Spinal cord (tissue), 10 donors: ENCODE measurements at places on chromosomes 1 and 21. TPM values are rescaled to one million over a fixed set of nuclear protein-coding genes. Genes with fewer than 3 reads are reported as not detected.

- no peak for DNase-seq
Observed at GRCh38 chr1:201419746-201420607, 1.6 kb downstream of the TNNI1 start.

- DNase-seq = no peak
Observed at GRCh38 chr1:237309595-237310118, 267.7 kb downstream of the RYR2 start.

GRCh38 chr1:147791876-147792275 is 31.5 kb upstream of the GJA5 start:
- DNase-seq = no peak

DNA sequence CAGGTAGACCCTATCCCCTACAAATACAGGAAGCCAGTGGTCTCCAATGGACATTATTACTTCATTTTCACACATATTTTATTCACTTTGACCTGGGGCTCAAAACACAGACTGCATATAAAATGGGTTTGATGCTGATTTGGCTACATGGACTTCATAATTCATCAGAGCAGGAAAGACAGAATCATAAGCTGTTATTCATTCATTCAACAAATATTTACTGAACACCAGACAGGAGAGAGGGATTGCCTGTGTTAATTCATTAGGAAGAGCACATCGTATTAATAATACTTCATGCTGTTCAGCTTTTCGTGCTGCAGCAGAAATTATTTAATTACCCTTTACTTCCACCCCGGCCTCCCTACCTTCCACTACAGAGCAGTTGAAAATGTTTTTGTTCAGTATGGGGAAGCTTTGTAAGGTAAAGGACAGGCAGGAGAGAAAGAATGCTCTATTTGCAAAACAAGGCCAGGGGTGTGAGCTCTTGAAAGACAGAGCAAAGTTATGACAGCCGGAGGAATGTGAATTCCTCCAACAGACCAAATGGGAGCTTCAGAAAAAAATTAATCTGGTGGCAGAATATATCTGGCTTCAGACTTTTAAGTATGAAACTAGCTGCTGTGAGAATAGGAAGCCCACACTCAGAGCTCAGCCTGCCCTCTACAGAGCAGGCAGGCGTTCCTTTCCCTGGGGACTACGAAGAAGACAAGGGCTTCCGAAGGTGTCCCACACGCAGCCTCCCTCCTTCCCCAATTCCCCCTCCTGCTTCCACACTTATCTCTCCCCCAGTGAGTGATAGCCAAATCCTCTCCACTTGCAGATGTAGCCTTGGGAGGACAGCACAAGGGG is 58.0 kb downstream of the MDM4 start:
- DNase-seq = no peak

DNA sequence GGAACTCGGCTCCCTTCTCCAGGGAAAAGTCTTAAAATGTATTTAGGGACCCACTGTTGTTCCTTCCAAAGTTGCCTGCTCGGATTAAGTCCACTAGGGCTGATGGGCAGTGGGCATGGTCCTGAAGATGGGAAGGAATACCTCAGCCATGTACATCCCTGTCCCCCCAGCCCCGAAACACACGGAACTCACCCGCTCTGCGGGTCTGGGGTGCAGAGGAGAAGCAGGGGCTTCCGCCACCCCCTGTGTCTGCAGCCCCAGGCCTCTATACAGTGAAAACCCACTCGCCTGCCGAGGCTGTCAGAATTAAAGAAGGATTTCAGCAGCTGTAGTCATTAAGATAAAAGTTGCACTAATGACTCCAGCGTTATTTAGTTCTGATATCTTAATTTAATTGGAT is 212.6 kb upstream of the VAMP3 start:
- no peak for DNase-seq

The ZNF669 gene
- 11.9 TPM for total RNA-seq

DNA sequence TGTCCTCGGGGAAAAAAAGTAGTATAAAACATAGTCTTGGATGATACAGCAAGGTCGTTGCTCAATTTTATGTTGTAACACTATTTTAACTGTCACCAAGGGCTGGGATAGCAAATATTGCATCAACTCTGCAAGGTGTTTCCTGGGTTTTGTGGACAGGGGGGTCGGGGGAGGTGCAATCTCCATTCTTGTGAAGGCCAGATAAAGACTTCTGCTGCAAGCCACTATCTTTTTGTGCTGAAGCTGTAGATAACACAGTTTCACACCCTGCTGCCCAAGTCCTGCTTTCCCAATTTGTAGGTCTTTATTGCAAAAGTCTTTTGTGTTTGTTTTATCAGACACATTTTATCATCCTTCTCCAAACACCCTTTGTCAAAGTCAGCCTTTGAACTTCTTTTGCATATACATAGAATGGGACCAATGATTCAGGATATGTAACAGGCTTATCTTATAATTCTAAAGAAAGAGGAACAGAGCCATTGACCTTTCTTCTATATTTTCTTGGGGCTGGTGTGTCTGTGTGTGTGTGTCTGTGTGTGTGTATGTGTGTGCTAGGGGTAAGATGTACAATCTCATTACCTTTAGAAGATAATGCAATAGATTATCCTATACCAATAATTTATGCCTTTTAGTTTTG is 140.6 kb downstream of the RUNX1 start:
- no peak for DNase-seq

The CD244 gene
- total RNA-seq = 0.69 TPM

DNA sequence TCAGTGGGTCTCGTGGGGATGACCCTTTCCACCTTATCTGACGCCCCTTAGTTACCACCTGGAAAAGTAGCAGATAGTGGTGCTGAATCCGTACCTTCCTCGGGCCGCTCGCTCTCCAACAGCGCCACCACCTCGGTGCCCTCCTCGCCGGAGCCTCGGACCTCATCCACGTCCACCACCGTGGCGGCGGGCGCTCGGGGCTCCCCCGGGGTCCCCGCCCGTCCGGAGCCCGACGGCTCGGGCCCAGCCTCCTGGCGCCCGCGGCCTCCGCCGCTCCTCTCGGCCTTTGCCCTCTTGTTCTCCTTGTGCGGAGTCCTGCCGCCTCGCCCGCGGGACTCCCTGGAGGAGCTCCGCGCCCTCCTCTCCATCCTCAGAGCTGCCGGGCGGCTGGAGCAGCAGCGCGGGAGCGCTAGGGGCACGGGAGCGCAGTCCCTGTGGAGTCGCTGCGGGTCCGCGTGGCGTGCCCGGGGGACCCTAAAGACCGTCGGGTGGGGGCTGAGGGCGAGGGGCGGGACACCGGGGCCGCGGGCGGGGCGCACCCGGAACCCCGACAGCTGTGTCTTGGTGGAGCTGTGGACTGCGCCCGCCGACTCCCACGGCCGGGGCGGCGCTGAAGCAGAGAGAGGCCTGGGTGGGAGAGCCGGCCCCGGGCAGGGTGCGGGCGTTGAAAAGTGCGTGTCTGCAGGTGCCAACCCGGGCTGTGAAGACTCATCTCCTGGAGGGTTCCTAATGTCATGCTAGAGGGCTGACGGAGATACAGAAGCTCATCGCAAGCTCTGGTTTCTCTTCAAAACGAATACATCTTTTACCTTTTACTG is at the start of gene NPHS2:
Gene NPHS2 (minus strand): TSS at position 452 of the 818 bp plus-strand sequence. CDS start 84 bp downstream, at position 368.
- no peak for DNase-seq

DNA sequence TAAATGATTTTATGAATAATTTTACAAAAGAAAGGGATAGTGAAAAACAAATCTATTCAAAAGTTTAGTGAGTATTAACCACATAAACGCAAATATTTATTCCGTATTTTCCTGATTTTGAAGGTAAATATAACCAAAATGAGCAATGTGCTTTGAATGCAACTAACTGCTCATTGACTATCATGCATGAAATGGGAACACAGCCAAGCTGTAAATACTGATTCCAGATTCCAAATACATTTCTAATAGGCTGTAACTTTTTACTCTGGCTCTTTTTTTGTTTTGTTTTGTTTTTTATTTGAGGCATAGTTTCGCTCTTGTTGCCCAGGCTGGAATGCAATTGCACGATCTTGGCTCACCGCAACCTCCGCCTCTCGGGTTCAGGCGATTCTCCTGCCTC is 41.8 kb downstream of the SELENOF start:
- no peak for DNase-seq

The TTC22 gene
- total RNA-seq = 0.59 TPM

- no peak for DNase-seq
Observed at GRCh38 chr1:234611225-234611846, 1.4 kb upstream of the IRF2BP2 start.

DNA sequence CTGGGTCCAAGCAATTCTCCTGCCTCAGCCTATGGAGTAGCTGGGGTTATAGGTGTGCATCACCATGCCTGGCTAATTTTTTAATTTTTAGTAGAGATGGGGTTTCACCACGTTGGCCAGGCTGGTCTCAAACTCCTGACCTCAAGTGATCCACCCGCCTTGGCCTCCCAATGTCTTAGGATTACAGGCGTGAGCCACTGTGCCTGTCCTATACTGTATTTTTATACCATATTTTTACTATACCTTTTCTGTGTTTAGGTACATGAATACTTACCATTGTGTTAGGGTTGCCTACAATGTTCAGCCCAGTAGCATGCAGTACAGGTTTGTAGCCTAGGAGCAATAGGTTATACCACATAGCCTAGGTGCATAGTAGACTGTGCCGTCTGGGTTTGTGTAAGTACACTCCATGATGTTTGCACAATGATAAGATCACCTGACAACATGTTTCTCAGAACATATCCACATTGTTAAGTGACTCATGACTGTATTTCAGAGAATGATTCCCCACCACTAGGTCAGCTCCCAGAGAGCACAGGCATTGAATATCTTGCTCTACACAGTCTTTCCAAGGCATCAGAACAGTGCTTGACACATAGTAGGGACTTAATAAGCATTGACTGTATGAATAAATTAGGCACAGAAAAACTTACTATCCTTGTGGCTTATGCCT is 6.0 kb upstream of the CITED4 start:
- DNase-seq = no peak

GRCh38 chr1:159091607-159092031 is 15.1 kb upstream of the AIM2 start:
- DNase-seq = no peak

The LAD1 gene
- total RNA-seq = 0.17 TPM

- no peak for DNase-seq
Observed at GRCh38 chr1:58588396-58588795, 11.3 kb upstream of the TACSTD2 start.

DNA sequence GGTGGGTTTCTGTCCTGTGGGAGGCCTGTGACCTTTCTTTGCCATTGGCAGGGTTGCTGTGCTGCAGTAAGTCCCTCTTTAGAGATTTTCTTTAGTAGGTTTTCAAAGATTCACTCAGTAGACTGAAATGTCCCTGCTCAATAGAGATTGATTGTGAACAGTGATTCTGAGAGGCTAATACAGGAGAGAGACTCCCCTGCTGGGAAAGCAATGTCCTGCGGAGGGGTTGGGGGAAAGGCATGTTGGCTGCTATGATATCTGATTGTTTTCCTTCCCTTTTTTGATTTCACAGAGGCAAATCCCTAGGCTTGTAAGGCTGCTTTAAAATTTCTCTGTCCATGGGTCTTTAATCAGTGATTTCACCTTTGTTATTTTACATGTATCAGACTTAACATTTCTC is 589.9 kb downstream of the ADGRL2 start:
- no peak for DNase-seq

GRCh38 chr1:160781914-160782689 is 13.9 kb upstream of the LY9 start:
- no peak for DNase-seq

GRCh38 chr1:211738691-211739301 is 63.4 kb upstream of the NEK2 start:
- no peak for DNase-seq

The RGS2 gene
- total RNA-seq = 81.8 TPM

- DNase-seq = peak; percentile 44
Observed at GRCh38 chr1:12275370-12275769, 45.5 kb downstream of the VPS13D start.

DNA sequence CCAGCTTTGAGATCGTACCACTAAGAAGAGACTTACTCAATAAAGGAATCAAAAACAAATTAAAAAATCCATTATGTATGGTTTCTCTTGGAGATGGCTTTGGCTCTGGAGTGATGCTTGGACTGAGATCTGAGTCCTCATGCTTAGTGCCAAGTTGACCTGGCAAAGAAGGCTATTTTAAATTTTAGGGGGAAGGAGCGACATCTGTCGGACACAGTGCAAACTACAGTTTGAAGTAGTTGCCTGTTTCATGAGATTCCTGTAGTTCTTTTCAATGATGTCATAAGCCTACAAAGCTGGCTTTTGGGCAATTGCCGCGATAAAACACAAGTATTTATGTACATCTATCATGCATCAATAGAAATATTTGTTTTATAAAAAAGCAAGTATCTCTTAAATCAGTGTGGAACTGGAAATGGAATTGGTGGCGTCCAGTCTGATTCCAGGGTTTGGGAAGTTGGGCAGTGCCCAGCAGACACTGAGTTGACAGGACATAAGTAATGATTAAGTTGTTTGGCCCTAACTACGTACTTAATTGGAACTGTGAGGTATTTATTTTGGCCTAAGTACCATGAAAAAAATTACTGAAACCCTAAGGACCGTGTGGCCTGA is 50.0 kb downstream of the TBCE start:
- DNase-seq = peak; percentile 71

The TNNT2 gene
- total RNA-seq = 23.4 TPM

DNA sequence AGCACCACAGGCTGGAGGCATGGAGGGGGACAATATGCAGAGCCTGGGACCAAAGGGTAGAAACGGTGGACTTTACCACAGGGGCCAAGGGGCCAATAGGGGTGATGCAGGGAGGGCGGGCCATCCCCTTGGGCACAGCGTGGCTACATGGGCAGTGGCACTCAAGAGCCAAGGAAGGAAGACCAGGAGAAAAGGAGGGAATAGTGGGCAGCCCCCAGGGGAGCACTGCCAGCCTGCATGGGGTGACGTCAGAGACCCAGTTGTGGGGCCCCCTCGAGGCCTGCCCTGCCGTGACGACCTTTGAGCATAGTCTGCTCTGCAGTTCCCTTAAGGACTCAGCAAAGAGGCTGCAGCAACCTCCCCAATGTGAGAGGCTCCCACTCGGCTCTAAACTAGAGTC is 95.5 kb upstream of the TMPRSS2 start:
- DNase-seq = no peak

DNA sequence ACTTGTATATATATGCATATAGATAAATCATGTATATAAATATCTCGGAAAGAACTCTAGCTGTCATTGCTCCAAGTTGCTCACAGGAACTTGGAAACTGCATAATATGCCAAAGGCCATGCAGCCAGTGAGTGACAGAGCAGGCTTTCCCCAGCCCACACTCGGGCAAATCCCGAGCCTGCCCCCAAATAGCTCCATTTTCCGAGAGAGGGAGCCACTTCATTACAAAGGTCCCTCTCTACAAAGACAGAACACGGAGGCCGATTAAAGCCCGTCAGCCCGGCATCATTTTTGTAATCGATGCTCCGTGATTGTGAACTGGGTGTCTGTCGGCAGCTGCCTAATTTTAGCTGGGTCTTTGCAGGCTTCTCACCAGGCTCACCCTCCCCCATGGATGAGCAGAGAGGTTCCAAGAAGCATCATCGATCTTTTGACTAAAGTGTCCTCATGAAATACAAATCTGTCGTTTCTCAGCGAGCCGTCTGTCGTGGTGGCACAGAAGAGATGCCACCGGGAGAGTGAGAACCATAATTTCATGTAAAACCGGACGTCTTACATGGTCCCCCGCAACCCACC is 663.9 kb downstream of the PTPRU start:
- peak; percentile 62 for DNase-seq

GRCh38 chr1:236845830-236846229 is 50.7 kb downstream of the MTR start:
- no peak for DNase-seq

The SMPDL3B gene
- 0.89 TPM for total RNA-seq

The TRIM33 gene
- total RNA-seq = 60.1 TPM

GRCh38 chr1:1136547-1137230 is 20.8 kb upstream of the C1orf159 start:
- DNase-seq = no peak

The FCN3 gene
- 0.44 TPM for total RNA-seq
